Putamen (tissue), 1 donor: ENCODE measurements at places on chromosomes 13 and 19.

GRCh38 chr19:46730187-46730586, 13.3 kb upstream of the PRKD2 start:
- no peak for DNase-seq

DNA sequence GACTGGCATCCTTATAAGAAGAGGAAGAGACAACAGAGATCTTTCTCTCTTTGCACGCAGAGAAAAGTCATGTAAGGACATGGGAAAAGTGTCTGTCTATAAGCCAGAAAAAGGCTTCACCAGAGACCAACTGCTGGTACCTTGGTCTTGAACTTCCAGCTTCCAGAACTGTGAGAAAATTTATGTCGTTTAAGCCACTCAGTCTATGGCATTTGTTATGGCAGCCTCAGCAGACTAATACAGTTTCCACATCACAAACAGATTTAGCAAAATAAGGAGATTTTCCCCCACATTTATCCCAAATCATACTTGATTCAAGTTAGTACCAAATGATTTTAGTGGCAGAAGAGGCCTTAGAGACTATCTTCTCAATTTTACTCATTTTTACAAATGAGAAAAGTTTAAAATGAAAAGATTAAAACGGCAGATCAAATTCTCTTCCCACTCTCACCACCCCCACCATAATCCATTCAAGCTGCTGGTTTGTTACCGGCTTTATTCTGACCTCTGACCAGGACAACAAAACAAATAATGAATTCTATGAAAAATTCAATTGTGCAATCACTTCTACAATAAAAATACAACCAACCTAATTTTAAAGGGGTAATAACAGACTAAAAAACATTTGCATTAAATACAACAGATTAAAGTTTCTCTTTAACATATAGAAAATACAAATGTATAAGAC, 316.3 kb downstream of the TBC1D4 start:
- DNase-seq, result no peak

GRCh38 chr19:17339088-17339741, 1.9 kb downstream of the GTPBP3 start:
- no peak for DNase-seq

- DNase-seq, result no peak
Measured at GRCh38 chr19:14795078-14795721, 16.8 kb upstream of the ADGRE2 start.

- no peak for DNase-seq
Measured at GRCh38 chr19:4363571-4364304, 20.4 kb downstream of the MPND start.

- no peak for DNase-seq
Measured at GRCh38 chr13:29991343-29991742, 140.9 kb upstream of the UBL3 start.

DNA sequence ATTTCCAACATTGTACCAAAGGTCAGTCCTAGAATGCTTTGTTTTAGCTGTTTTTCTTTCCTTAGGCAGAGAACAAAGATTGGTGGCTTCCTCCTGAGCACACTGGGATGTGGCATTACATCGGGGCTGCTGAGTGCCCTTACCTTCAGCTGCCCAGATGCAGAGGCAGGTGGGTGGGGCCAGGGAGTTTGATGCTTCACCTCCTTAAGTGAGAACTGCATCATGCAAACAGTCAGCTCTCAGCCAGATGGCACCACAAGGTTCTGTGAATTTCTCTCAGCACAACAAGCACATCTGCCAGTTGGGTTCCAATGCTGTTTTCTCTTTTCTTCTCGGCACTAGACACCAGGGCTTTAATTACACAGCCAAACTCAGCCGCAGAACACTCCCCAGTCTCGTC, 87.4 kb upstream of the UBL3 start:
- no peak for DNase-seq

GRCh38 chr19:12703046-12703445, 6.6 kb upstream of the FBXW9 start:
- DNase-seq, result no peak

DNA sequence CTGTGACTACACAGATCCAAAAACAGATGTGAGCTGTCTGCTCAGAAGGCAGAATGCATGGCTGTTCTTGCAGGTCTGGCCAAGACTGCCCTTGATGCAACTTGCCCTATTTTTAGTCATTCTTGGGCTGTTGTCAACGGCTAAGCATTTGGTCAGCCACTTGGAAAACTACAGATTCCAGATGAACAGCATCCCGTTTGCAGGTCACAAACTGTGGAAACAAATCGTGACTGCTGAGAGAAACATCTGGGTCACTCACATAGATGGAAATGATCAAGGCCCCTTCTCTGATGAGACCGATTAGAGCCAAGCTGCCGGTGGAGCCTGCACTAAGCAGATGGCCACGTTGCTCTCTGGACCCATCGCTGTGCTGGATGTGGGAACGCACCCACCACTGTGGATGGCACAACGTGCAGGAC, 15.4 kb upstream of the METTL21C start:
- no peak for DNase-seq

GRCh38 chr19:31064491-31064890, 284.7 kb downstream of the TSHZ3 start:
- no peak for DNase-seq

DNA sequence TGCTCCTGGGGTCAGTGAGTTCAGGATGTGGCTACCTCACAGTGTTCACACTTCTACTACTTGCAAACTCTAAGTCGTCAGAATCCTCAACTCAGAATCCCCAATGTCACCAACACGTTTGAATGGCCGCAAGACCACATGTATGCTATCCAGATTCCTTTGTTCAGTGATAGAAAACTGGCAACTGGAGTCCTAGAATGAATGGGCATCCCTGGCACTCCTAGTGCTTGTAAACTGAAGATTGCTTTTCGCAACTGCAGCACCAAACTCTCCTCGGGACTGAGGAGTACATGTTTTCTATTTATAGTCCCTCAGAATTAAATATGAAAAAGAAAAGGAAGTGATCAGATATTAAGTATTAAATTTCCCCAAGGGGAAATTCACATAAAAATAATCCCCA, 4.9 kb downstream of the SMAD9 start:
- no peak for DNase-seq
